ENCODE measurements at places on chromosomes 12 and 14.

DNA sequence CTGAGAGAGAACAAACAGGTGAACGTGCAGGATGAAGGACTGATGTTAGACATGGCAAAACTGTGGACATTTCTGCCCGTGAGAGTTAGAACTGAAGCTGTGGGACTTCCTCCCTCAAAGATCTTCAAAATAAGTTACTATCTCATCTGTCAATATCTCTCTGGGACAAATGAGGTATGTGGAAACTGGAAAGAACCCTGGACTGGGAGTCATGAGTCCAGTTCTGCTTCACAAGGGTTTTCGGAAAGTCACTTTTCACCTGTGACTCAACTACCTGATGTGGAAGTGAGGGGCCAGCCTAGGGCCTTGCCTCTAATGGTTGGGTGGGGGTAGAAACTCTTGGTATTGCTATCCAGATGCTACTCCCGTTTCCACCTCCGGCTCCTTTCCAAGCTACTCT lies 47.3 kb downstream of the RAB35 start:
- no peak for DNase-seq

GRCh38 chr14:90053044-90053443 lies 8.8 kb upstream of the KCNK13 start:
- DNase-seq = no peak

DNA sequence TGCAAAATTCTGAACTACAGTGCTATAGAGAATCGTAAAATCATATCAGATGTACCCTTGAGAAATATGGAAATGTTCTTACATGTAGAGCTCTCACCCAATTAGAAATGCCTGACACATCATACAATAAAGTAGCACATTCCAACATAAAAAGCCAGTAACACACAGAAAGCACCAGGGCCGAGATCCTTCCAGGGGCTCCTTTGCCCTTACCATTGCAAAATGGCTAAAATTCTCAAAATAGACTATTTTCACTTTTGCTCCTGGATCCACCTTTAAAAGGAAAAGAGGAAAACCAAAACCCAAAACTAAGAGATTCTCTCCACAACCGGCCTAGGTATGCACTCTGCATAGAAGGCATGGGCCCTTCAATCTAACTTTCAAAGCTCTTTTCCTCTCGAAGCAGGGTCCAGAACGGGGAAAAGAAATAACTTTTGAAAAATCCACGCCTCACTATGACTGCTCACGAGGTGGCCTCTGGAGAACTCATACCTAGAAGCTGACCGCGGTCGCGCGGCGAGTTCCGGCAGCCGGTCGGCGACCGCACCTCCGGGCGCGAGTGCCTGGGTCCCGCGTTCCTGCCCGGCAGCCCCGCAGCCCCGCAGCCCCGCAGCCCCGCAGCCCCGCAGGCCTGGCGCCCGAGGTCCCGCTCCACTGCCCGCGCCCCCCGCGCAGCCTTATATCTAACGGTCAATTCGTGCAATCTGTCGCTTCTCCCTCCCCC lies 2.7 kb downstream of the OTX2 start:
- DNase-seq = no peak

DNA sequence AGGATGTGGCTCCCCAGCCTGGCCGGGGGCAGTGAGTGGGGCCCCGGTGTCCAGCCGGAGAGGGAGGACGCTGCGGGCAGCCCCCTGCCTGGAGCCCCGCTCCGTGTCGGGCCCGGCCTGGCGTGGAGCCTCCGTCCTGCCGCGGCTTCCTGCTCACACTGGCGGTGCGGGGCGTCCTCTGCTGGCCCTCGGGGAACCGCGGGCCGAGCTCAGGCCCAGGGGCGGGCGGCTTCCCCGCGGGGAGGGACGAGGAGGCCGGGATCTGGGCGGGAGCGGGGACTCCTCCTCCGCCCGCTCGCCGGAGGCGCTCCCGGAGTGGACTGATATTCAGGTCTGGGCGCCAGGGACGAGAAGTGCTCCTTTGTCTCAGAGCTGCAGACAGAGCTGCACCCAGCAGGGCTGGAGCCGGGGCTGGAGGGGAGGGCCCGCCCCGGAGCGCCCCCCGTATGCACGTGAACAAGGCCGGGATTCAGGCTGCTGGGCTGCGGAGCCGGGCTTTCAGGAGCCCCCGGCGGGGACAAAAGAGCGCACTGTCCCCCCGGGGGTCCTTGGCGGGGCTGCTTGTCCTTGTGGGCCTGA lies 2.2 kb downstream of the MMP17 start:
- no peak for DNase-seq

DNA sequence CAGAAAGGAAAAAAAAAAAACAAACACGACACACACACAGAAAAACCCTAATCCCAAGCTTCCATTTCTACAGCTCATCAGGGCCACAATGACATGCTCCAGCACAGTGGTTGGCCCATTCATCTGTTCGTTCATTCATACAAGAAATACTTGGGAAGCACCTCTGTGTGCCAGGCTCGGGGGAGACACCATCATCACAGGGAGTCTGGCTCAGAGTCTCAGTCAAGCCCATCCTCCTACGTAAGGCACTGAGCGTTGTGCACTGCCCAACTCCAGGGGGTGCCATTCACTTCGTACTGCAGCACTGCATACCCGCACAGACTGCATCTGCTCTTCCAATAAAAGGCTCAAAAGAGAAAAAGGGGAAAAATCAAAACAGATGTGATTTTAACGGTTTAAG lies 15.3 kb downstream of the VPS37B start:
- no peak for DNase-seq

DNA sequence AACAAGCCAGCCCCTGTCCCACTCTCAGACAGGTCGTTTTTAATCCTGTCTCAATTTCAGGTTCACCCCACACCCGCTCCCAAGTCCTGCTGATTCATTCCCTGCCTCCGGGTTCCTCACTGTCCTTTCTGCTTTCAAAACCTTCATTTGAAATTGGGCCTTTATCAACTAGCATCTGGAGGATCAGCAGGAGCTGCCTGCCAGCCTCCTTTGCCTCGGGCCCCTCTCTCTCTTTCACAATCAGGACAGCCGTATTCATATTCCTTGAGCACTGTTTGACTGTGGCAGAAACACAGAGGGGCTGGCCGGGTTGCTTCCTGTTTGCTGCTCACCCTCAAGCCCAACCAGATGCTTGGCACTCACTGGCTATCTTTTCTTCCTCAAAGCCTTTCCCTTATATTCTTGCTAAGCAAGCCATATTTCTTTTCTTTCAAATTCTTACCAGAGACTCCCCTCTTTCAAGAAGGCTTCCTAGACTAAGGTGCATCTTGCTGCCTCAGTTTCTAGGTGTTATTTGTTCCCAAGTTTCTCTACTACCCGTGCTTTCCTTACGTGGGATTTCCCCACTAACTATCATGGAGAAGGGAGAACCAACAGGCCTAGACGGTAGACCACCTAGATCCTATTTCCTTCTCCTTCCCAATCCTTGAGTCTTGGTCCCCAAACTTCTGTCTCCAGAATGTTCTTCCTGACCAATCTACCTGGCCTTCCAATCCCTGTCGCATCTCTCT lies 3.0 kb downstream of the GALNT6 start:
- no peak for DNase-seq

DNA sequence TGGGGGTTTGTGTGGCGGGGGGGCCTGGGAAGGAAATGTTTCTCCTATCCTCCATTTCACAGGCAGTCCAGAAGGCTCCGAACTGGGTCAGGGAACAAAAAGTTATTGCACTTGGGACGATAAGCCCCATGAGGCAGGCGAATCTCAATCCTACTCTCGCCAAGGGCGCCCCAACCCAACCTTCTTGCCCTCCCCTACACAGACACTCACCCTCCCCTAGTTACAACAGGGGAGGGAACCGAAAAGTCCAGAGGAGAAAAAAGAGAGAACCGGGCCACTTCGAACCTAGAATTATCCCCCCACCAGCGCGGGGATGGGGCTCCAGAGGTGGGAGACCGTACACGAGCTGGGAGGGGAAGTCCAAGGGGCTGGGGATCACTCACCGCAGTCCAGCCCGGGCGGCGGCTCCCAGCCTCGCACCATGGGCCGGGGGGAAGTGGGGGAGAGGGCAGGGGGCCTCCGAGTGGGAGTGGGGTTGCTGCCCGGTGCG lies 357 bp downstream of the HOMEZ start:
- no peak for DNase-seq

- no peak for DNase-seq
Observed at GRCh38 chr14:68133856-68134255, 314.3 kb downstream of the RAD51B start.

GRCh38 chr12:128727461-128727860 lies 96.3 kb downstream of the SLC15A4 start:
- no peak for DNase-seq

DNA sequence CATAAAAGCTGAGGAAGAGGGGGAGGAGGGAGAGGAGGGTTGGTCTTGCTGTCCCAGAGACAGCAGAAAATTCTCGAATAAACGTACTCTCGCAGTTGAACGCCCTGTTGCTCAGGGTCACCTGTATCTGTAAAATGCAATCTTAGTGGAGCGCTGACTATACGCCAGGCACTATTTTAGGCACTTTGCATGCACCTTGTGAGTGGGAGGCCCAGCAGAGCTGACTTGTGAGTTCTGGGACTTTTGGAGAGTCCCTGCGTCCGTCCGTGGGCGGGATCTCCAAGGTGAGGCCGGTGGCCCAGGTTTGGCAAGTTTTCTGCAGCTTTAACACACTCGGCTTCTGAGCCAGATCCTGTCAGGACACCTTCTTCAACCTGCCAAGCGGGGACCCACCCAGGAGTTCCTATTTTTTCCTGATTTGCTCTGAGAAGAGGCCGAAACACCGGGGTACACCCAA lies 32.5 kb upstream of the PLEKHG6 start:
- no peak for DNase-seq

Measured in effector CD8-positive, alpha-beta T cell (primary cell).